ENCODE measurements at places on chromosomes 5 and 9. TPM values are rescaled to one million over a fixed set of nuclear protein-coding genes. Genes with fewer than 3 reads are reported as not detected.
A peak's percentile ranks its signal among the peaks of the same experiment; 100 is the strongest.

Gene DAP
- 60.8 TPM for total RNA-seq

Gene WDR38
- 0.33 TPM for total RNA-seq

Gene CENPP
- 4.5 TPM for total RNA-seq

Gene GABRA1
- not detected for total RNA-seq

Gene IER5L
- 18.4 TPM for total RNA-seq

Gene PIP5K1B
- total RNA-seq, result 0.80 TPM

Gene PCSK1
- 5.6 TPM for total RNA-seq

Gene TYRP1
- not detected for total RNA-seq

Gene GNG10
- total RNA-seq, result 91.4 TPM

Gene DNAH5
- 14.4 TPM for total RNA-seq

Gene SV2C
- 0.32 TPM for total RNA-seq

Gene MARCHF11
- not detected for total RNA-seq

Gene FAM174A
- 39.5 TPM for total RNA-seq

Gene NR5A1
- total RNA-seq, result not detected

DNA sequence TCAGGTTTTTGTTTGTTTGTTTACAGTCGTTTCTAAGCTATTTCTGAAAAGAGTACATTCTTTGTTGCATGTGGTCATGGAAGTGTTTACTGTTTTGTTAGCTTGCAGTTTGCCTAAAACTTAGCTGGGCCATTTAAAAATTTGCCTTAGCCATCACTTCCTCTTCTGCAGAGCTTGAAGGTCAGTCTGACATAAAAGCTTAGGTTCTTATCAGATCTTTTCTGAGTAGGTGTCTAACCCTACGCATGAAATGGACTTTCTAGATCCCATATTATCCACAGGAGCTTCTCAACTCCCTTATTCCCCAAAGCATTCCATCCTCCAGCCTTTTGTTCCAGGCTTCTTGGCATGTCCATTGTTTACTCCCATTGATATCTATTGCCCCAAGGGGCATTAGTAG, 90.3 kb downstream of the AP3B1 start:
- no peaks in the 10 kb centered on the region for H3K4me1 ChIP-seq
- no peaks in the 10 kb centered on the region for H3K27me3 ChIP-seq
- no peak overlapping the region for H3K4me3 ChIP-seq
- H3K27ac ChIP-seq, result no peak overlapping the region
- no peaks in the 10 kb centered on the region for H3K36me3 ChIP-seq

GRCh38 chr5:57566914-57567313, 84.3 kb upstream of the ACTBL2 start:
- no peaks in the 10 kb centered on the region for H3K27me3 ChIP-seq
- no peak overlapping the region for H3K4me3 ChIP-seq

DNA sequence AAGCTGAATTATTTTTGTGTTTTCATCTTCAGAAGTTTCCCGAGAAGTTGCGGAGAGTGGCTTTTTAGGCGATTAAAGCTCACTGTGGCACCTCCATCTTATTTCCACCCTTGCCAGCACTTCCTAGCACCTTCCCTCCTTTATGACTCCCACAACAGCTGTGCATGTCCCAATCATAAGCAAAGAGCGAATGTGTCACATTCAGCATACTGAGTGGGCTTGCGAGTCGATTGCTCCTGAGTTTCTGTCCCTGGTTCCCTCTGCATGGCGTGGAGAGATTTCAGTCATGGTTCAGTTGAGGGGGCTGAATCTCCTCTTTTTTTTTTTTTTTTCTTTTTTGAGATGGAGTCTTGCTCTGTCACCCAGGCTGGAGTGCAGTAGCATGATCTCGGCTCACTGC, 144.9 kb downstream of the ARHGAP26 start:
- no peak overlapping the region for H3K4me3 ChIP-seq
- H3K27ac ChIP-seq, result no peak overlapping the region
- no peaks in the 10 kb centered on the region for H3K27me3 ChIP-seq

DNA sequence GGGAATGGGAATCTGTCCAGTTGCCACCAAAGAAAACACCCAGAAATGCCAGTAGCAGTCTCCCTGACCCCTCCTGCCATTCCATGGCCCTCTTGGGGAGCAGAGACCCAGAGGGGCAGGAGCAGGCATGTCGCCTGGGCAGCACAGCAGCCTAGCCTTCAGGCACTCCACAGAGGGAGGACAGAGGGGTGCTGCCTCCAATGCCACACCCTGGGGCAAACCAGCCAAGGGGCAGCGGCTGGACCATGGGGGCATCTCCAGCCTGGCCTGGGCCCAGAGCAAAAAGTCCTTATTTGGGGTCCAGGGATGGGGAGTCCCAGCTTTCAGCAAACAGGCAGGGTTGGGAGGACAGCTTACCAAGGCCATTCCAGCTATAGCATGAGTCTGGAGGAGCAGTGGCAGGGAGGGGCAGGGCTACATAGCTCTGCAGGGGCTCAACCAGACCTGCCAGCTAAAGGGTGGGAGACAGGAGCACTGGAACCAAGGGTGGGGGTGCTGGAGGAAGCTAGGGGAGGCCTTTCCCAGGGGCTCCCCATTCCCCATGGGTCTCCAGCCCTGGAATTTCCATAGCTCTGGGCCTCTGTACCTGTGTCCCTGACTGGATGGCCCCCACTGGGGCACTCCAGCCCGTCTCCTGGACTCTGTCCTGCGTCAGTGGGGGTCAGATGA, 6.7 kb downstream of the BRD3 start:
- no peaks in the 10 kb centered on the region for H3K36me3 ChIP-seq
- no peak overlapping the region for H3K27ac ChIP-seq
- no peaks in the 10 kb centered on the region for H3K27me3 ChIP-seq
- no peak overlapping the region for H3K4me3 ChIP-seq
- peaks cover 27% of the 10 kb centered on the region for H3K4me1 ChIP-seq
- DNase-seq, result no peak

- H3K27ac ChIP-seq, result no peak overlapping the region
- no peaks in the 10 kb centered on the region for H3K36me3 ChIP-seq
These were observed 23.4 kb downstream of the CDK20 start for GRCh38 chr9:87950765-87951488.

DNA sequence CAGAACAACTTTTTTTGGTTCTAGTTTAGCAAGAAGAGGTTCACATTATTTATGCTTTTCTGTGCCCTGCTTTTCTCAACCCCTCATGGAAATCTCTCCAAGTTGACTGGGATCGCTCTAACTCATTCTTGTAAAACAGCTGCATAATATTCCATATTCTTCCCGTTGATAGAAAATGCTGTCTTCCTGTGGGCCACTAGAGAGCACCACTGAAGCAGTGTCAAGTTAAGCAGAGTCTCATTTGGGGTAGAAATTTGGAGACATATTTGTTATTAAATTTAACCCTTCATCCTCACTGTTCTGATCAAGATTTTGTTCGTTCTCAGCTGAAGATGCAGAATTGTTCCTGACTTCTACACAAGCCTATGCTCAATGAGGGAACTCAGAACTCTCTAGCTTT, 140.1 kb downstream of the CEMIP2 start:
- no peaks in the 10 kb centered on the region for H3K27me3 ChIP-seq
- no peaks in the 10 kb centered on the region for H3K4me1 ChIP-seq
- DNase-seq, result no peak
- H3K36me3 ChIP-seq, result no peaks in the 10 kb centered on the region
- no peak overlapping the region for H3K4me3 ChIP-seq

DNA sequence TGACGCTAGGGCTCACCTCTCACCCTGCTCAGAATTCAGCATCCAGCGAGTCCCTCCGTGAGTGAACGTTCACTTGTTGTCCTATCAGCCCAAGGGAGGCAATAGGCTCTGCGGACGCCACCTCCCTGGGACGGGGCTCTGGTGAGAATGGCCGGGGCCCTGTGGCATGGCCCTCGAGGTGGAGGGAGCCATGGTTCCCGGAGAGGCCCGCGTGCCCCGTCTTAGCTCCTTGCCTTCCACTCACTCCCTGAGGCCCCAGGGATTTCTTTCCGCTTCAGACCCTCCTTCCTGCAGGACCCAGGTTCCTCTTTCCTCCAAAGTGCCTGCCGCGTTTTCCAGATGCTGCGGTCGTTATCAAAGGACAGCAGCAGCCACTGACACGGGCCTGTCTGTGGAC, 21.5 kb downstream of the EXOC3 start:
- no peaks in the 10 kb centered on the region for H3K36me3 ChIP-seq
- no peaks in the 10 kb centered on the region for H3K27me3 ChIP-seq
- DNase-seq, result no peak
- H3K4me1 ChIP-seq, result no peaks in the 10 kb centered on the region
- H3K27ac ChIP-seq, result no peak overlapping the region

GRCh38 chr9:588981-589380, 252.5 kb upstream of the DMRT1 start:
- no peaks in the 10 kb centered on the region for H3K27me3 ChIP-seq
- no peaks in the 10 kb centered on the region for H3K4me1 ChIP-seq
- H3K36me3 ChIP-seq, result no peaks in the 10 kb centered on the region
- H3K4me3 ChIP-seq, result no peak overlapping the region

- no peaks in the 10 kb centered on the region for H3K27me3 ChIP-seq
- H3K27ac ChIP-seq, result no peak overlapping the region
- DNase-seq, result no peak
These were observed 116.2 kb downstream of the PRELID2 start for GRCh38 chr5:145718956-145719355.

DNA sequence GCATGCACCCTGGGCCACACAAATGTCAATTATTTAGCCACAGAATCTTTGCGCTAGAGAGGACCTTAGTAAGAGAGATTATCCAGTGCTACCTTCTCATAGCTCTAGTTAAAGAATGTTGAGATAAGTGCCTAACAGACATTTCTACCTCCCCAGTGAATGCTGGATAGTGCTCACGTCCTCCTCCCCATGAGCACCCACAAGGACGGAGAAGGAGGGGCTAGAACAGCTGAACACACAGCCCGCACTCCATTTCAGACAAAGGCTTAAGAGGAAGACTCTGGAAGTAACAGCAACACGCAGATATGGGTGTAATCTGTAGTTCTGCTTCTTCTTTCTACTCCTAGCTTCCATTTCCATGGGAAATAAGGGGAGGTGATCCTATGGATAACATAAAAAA, 120.5 kb downstream of the FEM1C start:
- H3K36me3 ChIP-seq, result no peaks in the 10 kb centered on the region
- H3K4me3 ChIP-seq, result no peak overlapping the region
- H3K27me3 ChIP-seq, result no peaks in the 10 kb centered on the region

- no peak for DNase-seq
- H3K27ac ChIP-seq, result no peak overlapping the region
- no peaks in the 10 kb centered on the region for H3K27me3 ChIP-seq
- H3K36me3 ChIP-seq, result no peaks in the 10 kb centered on the region
- no peak overlapping the region for H3K4me3 ChIP-seq
These were observed 2.9 kb upstream of the LPCAT1 start for GRCh38 chr5:1526681-1527131.

- H3K36me3 ChIP-seq, result no peaks in the 10 kb centered on the region
- H3K27ac ChIP-seq, result no peak overlapping the region
- no peaks in the 10 kb centered on the region for H3K4me1 ChIP-seq
- DNase-seq, result no peak
- no peaks in the 10 kb centered on the region for H3K27me3 ChIP-seq
- H3K4me3 ChIP-seq, result no peak overlapping the region
These were observed 58.3 kb downstream of the BNC2 start for GRCh38 chr9:16811987-16812685.

- no peaks in the 10 kb centered on the region for H3K36me3 ChIP-seq
- DNase-seq, result no peak
- H3K4me1 ChIP-seq, result no peaks in the 10 kb centered on the region
These were observed 30.0 kb upstream of the CPEB4 start for GRCh38 chr5:173858021-173858669.

DNA sequence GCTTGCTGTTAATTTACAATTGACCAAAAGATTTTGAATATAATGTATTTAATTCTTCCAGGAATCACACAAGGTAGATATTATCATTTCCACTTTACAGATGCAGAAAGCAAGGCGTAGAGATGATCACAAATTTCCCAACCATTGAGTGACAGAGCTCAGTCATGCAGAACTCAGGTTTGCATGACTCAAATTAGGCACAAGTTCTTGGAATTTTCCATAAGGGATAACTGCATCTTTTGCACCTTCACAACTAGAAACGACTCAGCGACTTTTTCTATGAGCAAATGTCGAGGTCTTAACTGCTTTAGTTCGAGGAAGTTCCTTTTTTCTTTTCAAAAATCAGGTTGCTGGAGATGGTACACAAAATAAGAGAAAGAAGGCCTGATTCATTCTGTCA, 265.5 kb upstream of the PAPPA start:
- H3K4me3 ChIP-seq, result no peak overlapping the region
- no peak for DNase-seq
- no peaks in the 10 kb centered on the region for H3K36me3 ChIP-seq
- H3K4me1 ChIP-seq, result no peaks in the 10 kb centered on the region

DNA sequence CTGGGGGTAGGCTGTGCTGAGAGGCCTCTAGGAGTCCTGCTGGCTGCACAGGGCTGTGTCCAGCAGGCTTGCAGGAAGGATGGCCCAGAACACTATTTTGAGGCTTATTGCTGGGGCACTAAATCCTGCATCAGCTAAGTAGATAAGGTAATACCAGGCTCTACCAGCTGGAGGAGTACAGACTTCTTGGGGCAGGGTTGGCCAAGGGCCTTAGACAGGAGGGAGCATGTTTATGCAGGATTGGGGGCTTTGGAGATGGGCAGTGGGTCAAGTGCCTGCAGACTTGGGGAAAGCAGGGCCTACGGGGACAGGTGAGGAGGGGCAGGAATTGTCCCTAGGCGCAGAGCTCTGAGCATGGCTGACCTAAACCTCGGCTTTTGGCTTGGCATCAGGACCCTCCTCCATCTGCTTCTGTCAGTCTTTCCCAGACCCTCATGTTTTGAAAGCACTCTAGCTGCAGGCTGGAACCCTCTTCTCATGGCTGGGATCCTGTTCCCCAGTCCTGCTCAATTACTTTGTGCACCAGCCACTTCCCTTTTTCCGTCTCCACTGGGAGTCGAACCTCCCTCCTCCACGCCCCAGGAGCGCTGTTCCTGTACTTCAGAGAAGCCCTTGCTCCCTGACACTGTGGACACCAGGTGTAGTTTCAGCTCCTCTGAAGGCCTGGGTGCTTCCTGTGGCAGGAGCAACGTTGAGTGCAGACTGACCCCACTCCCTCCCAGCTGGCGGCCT, 61.0 kb upstream of the SPTLC1 start:
- no peak for DNase-seq
- no peak overlapping the region for H3K27ac ChIP-seq
- H3K4me1 ChIP-seq, result no peaks in the 10 kb centered on the region
- H3K27me3 ChIP-seq, result no peaks in the 10 kb centered on the region
- no peaks in the 10 kb centered on the region for H3K36me3 ChIP-seq

- H3K27ac ChIP-seq, result no peak within 1 kb of the TSS
- no peaks in the 10 kb centered on the region for H3K36me3 ChIP-seq
- no peaks in the 10 kb centered on the region for H3K4me1 ChIP-seq
- no peak for DNase-seq
- peak within 1 kb of the TSS; percentile 40 for H3K4me3 ChIP-seq
These were observed at the start of gene FBLL1 for GRCh38 chr5:168528521-168529373. Gene FBLL1, plus strand, starts transcription at chr5:168529305. Its CDS starts 200 bp downstream, at chr5:168529505.

- no peaks in the 10 kb centered on the region for H3K36me3 ChIP-seq
- no peak overlapping the region for H3K27ac ChIP-seq
- DNase-seq, result no peak
- no peaks in the 10 kb centered on the region for H3K27me3 ChIP-seq
These were observed 343.6 kb downstream of the CSNK1G3 start for GRCh38 chr5:123855609-123856008.

DNA sequence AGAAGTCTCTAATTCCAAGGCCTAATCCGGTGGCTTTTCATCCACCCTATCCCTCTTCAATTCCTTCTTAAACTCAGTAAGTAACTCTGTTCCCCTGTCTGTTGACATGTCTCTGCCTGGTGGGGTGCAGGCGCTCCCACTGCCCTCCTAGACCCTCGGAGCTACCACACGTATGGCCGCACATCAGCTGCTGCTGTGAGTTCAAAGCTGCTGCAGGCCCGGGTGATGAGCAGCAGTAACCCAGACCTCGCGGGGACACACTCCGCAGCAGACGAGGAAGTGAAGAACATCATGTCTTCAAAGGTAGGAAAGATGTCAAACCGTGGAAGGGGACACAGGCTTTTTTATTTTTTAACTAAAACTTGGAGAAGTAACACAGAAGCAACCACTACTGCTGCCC, 167.7 kb downstream of the DOCK8 start:
- H3K4me1 ChIP-seq, result no peaks in the 10 kb centered on the region
- H3K27me3 ChIP-seq, result no peaks in the 10 kb centered on the region
- no peak overlapping the region for H3K4me3 ChIP-seq
- no peak for DNase-seq

Measured in breast epithelium (tissue), 4 donors.